ENCODE measurements at places on chromosomes 2 and 18.

GRCh38 chr2:24768601-24769000, 24.6 kb downstream of the PTRHD1 start:
- no peak for DNase-seq

GRCh38 chr2:31379747-31380146, 34.8 kb downstream of the XDH start:
- no peak for DNase-seq

- DNase-seq: no peak
Observed at GRCh38 chr18:12886498-12887126, 2.6 kb upstream of the PTPN2 start.

DNA sequence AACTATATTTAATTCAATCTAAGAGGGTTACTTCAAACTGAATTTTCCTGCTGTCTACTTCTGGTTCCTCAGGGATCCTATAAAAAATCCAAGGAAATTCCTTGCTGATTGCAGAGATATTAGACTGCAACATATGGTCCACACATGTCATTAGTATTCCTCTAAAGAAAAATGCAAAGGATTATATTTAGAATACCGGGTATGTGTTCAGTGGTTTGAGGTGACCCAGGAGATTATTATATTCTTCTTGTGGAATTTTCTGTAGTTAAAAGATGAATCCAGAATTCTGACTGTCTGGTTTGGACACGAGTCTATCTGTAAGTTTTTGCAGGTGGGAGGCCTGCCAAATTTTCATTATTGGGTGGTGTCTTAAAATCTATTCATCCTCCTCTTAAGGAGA, 18.2 kb downstream of the HOXD1 start:
- DNase-seq: no peak

DNA sequence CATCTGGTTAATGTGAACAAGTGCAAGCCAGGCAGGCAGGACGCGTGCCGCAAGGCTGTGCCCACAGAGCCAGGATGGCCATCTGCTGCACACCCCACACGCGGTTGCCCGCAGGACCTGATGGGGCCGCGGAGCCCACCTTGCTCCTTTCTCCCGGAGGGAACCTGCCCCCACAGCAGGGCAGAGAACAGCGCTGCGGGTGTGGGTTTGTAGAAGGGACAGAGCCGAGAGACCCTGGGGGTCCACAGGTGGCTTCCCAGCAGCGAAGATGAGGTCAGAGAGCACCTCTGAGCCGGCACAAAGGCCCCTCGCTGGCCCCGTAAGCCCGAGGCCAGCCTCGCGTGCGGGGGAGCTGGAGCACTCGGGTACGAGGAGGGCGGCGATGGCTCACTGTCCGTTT, 460.8 kb upstream of the SALL3 start:
- DNase-seq: no peak
